ENCODE measurements at places on chromosomes 5 and 9.
A peak's percentile ranks its signal among the peaks of the same experiment; 100 is the strongest.

DNA sequence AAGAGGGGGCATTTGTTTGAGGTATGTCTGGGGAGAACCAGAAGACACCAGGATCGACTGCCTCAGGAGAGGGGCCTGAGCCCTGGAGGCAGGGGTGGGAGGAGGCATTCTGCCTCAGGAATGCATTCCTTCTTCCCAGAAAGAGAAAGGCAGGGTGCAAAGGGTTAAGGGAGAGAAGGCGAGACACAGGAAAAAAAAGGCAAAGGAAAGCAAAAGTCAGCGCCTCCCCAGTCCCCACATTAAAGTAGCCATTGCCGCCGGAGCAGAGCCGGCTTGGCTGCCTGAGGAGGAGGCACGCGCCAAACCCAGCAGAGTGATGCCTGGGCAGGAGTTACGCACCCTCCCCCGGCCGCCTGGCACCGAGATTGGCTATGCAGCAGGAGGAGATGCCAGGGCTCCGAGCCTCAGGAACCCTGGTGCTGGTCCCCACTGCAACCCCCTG, 123.8 kb upstream of the PHYKPL start:
- DNase-seq: no peak

DNA sequence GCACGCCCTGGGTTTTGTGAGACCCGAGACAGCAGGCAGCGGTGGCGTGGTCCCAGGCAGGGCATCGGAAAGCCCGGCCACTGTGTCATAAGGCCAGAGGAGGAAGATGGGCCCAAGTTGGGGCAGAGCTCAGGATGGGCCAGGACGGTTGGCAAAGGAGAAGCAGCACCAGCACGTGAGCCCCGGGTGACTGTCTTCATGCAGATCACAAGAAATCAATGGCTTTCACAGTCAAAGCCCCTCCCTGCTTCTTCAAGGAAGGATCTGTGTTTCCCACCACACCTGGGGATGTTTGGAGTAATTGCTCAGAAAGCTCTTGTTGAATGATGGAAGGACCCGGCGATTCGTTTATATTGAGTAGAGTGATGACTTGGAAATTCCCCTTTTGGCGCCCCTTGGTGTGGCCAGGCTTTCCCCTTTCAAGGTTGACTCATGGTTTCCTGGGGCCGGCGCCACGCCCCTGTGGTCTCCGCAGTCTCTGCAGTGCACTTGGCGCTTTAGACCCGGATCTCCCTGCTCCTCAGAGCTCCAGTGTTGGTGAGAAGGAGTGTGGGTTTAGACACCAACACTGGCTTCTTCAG, 52.1 kb downstream of the IL31RA start:
- DNase-seq: peak; percentile 77

DNA sequence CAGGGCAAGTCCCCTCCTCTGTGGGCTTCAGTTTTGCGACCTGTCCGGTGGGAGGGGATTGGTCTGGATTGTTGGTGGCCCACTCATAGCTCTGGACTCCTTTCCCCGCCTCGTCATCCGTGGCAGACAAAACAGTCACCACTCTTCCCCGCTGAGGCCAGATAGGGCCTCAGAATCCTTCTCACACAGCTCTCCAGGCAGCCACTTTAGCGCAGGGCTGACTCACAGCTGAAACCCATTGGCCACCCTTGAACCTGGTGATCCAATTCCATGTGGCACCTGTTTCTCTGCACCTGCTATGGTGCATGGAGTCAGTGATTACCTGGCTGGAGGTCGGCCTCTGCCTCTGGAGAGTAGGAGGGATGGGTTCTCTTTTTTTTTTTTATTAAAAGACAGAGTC, 15.8 kb upstream of the CACFD1 start:
- DNase-seq: no peak

DNA sequence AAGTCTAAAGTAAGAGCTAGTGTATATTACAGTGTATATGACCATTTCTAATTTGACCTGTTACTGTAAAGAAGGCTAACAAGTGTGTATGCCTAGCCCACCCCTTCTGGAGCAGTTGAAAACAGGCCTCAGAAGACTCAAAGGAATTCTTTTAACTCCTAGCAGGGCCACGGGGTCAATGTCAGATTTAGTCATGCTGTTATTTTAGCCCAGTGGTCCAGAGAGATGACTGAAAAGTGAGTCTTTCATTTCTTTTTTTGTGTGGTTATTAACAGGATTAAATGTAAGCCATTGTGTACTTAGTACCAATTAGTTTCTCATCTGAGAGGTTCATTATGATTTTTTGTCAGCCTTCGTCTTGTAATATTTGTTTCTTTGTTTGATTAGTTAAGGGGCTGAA, 24.4 kb downstream of the ZCCHC7 start:
- DNase-seq: no peak

GRCh38 chr5:116542619-116543018, 32.0 kb downstream of the SEMA6A start:
- no peak for DNase-seq

DNA sequence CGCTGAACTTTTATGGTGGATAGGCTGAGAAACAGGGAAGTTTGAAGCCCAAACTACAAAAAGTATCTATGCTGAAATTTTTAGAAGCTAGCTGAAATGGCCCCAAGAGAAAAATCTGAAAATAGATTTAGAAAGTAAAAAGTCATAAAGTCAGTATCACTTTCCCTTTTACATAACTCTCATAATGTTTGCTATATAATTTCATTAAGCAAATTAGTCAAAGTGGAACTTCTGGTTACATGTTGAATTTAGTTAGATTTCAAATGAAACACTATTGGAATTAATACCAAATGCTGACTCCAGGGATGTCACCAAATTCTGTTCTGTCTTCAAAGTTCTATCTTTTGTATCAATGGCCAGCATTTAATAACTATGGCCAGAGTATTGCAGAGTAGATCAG, 126.9 kb downstream of the TTC39B start:
- no peak for DNase-seq

- DNase-seq: peak; percentile 26
Measured at GRCh38 chr9:92295827-92296258, 2.3 kb upstream of the IARS1 start.

DNA sequence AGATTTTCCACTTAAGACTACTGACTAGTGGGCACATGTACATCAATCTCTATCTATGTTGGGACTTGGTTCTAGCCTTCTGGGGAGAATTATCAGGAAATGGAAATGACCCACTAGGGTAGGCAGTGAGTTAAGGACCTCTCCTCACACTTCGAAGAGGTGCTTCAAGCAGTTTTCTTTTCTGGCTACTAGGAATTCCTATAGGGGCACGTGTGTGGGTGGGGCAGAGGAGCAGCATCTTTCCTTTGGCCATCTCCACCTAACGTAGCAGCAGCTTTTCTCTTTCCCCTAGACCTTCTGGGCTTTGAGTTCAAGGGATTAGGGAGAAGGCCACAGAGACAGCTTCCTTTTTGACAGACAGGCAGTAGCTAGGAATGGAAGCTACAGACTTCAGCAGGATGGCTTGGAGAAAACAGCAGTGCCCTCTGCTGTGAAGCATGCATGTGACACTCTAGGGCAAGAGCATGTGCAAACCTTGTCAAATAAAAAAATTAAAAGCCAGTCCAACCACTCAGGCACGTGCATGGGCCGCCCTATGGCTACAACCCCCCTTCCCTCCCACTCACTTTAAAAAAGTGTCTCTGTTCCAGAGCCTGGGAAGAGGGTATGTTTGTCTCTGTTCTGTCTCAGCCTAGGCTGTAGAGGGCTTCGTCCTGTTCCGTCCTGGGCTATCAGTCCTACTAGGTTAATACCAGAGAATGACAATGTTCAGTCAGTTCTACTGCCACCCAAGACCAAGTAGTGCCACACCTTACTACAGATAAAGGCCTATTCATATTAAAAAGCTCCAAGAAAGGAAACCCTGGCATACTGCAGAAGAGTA, 8.7 kb upstream of the GFRA3 start:
- peak; percentile 31 for DNase-seq

Data from activated CD8-positive, alpha-beta T cell treated with anti-CD3 and anti-CD28 coated beads, Interleukin-2, amount 10 ng/mL, durations not matched to agents 7 days and 5 days (primary cell).